Skeletal muscle cell (primary cell): ENCODE measurements at places on chromosomes 2 and 18.

- DNase-seq: no peak
Measured at GRCh38 chr2:45406621-45407020, 204.4 kb downstream of the SRBD1 start.

DNA sequence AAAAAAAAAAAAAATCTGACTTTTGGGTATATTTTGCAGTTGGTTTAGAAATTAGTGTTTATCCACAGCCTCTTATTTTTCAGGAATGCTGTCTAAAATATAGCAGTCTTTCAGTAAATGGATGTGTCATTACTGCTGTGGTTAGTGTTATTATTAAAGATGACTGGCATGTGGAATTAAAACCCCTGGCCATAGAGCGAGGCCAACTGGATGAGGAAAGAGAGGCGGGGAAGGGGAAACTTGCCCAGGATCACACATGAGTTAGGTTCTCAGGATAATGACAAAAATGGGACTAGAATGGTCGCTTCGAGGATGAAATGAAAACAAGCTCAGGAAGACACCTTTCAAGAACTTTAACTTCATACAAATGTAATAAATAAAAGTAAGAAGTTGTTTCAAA lies 57.4 kb upstream of the APCDD1 start:
- no peak for DNase-seq

GRCh38 chr2:229239021-229239420 lies 32.1 kb downstream of the PID1 start:
- no peak for DNase-seq

DNA sequence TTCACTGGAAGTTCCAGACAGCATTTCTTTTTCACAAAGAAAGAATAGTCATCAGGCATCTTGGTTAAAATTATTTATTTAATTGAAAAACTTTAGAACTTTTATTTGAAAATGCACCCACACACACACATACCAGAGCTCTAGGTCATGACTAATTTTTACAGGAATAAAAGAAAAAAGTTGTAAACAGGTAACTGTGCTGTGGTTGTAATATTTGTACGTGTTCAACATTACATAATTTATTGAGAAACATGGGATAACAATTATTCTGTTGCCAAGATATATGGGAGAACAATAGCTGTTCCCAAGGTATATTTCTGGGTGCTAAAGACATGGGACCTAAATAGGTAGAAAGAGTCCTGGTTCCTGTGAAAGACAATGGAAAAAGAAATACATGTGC lies 104.9 kb downstream of the RIT2 start:
- DNase-seq: no peak

GRCh38 chr2:226556050-226556449 lies 243.6 kb downstream of the IRS1 start:
- DNase-seq: no peak

DNA sequence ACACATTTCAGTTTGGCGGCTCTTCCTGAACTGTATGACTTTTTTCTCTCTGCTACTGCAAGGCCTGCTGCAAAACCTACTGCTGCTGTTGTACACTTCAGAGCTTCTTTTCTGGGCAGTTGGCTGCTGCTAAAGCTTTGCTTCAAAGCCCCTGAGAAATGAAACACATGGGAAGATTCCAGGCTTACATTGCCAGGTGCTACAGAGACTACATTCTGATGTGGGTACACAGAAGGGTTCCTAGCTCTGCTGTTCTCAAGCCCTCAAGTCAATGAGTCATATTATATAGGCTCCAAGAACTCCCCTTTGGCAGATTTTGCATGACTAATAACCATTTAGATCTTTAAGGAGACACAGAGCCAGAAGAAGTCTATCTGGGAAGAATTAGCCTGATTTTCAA lies 12.9 kb upstream of the PGAP1 start:
- peak; percentile 82 for DNase-seq
